ENCODE measurements at places on chromosomes 1 and 21. TPM values are rescaled to one million over a fixed set of nuclear protein-coding genes. Genes with fewer than 3 reads are reported as not detected.

The TTC22 gene
- total RNA-seq, result not detected

The MTOR gene
- 17.5 TPM for total RNA-seq

The LMX1A gene
- total RNA-seq, result not detected

The SH2D5 gene
- total RNA-seq, result 0.26 TPM

The CYP4X1 gene
- 2.9 TPM for total RNA-seq

The IL20 gene
- total RNA-seq, result not detected

The C8B gene
- not detected for total RNA-seq

The PDC gene
- not detected for total RNA-seq

The KIRREL1 gene
- total RNA-seq, result 124 TPM

The ZFP69B gene
- total RNA-seq, result 4.7 TPM

The CELF3 gene
- total RNA-seq, result not detected

The CD1B gene
- total RNA-seq, result not detected

The MCOLN3 gene
- total RNA-seq, result not detected

Measured in pericardium fibroblast (primary cell).